ENCODE measurements at places on chromosomes 1 and 21.

DNA sequence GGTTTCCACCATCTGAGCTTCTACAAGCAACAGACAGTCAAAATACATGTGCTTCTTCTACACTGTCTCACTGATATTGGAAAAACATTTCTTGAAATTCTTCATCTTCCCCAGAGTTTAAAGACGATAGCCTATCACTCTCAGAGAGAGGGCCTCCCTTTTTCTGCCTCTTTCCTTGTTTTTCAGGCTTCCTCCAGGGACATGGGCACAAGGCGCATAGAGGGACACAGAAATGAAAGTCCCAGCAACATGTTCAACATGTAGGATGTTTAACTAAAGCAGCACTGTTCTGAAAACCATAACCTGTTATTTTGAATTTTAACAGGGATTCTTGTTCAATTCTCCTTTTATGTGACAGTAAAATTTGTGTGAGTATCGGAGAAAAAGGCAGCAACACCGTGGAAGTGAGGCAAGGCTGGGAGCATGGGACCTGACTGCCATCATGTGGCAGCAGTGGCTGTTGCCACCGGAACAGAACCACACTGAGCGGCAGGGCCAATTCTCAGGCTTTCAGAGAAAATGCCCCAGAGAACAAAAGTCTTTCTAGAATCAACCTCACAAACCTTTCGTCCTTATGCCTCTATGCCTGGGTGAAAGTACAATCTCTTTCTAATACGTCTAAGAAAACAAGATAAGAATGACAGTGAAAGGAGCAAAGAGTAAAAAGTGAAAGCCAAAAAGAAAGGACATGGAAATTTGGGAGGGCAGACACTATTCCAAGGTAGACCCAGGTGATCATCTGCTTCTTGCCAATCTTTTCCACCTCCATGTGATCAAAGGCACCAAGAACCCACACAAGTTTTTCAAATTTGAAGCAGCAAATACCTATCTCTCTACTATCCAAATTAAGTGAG is 54.5 kb downstream of the PCNX2 start:
- peak; percentile 31 for DNase-seq

DNA sequence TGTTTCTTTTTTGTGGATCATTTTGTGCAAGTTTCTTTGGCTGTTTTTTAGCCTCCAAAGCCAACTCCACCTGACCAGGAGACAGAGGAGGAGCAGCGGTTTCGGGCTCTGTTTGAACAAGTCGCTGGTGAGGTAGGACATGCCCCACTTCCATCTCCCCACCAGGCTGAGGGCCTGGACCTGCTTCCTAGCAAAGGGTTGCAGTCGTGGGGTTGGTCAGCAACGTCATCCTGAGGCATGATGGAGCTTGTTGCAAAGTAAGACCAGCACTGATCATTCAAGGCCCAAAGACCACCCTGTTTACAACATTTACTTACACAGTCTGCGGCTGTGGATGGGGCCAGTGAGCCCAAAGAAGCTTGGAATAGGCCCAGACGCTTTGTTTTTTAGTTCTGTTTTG is 40.3 kb downstream of the CAPN9 start:
- no peak for DNase-seq

DNA sequence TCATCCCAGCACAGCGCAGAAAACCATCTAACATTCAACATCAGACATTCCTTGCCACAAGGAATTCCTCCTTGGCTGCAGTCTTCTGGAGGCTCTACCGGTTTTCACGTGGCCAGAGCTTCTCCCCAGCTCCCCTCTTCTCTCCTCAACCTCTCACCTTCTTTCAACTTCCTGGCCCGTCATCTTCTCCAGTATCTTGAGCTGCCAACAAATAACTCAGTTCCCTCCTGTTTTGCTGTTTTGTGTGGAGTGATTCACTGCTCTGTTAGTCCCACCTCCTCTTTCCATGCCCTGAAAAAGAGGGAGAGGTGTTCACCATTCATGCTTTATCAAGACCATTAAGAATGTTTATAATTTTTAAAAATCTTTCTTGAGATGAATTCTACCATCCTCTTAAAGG is 32.6 kb downstream of the PIGM start:
- DNase-seq, result no peak

DNA sequence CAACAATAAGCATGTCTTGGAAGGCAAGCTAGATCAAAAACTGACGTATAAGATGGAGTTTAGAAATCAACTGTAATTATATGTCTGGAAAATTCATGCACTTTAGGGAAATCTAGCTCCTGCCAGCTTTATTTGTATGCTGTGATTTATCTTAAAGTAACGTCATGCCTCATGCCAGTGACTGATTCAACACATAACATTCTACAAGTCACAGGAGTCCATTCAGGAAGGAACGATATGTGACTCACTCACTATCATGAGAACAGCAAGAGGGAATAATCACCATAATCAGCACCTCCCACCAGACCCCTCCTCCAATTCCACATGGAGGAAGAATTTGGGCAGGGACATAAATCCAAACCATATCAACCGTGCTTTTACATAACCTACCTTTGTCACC is 682.4 kb upstream of the ADAMTS5 start:
- DNase-seq, result no peak

DNA sequence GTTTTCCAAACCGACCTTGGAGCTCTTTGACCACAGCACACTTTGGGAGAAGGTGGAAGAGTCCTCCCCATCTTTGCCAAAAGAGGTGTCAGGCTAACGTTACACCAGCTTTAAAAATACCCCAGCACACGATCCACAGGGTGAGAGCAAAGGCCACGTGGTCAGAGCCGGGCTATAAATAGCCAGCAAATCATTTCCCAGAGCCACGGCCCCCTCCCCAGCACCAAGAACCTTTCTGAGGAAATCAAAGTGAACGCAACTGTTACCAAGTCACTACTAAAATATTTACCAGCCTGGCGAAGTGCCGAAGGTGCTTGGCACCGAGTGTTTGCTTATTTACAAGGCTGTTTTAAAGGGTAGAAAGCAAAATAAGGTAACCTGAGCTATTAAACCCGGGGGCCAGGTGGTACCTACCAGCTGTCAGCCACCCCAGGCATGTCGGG is 72.4 kb downstream of the CASZ1 start:
- DNase-seq, result peak; percentile 82

DNA sequence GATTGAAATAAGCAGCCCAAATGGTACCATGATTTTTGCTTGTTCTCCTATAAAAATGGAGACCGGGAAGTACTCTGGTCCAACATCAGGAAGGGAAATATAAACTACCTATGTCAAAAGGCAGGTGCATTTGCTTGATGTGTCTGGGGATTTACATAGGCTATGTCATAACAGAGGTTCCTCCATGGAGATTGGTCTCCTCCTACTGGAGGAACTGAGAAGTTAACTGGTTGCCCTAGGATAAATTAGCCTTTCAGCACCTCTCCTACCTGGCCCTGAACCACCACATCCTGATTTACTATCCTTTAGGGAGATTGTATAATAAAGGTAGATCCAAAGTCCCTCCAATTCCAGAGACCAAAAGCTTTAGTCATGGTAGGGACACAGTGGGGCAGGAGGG is 1109.3 kb upstream of the B3GALT2 start:
- peak; percentile 29 for DNase-seq

- DNase-seq, result no peak
These were observed 240.6 kb downstream of the NCAM2 start for GRCh38 chr21:21238629-21239400.

GRCh38 chr1:108947871-108948525 is 15.3 kb downstream of the CLCC1 start:
- DNase-seq, result no peak

GRCh38 chr1:234001817-234002216 is 97.3 kb downstream of the SLC35F3 start:
- DNase-seq, result no peak

GRCh38 chr1:78370779-78371482 is 119.8 kb upstream of the PTGFR start:
- DNase-seq, result no peak

DNA sequence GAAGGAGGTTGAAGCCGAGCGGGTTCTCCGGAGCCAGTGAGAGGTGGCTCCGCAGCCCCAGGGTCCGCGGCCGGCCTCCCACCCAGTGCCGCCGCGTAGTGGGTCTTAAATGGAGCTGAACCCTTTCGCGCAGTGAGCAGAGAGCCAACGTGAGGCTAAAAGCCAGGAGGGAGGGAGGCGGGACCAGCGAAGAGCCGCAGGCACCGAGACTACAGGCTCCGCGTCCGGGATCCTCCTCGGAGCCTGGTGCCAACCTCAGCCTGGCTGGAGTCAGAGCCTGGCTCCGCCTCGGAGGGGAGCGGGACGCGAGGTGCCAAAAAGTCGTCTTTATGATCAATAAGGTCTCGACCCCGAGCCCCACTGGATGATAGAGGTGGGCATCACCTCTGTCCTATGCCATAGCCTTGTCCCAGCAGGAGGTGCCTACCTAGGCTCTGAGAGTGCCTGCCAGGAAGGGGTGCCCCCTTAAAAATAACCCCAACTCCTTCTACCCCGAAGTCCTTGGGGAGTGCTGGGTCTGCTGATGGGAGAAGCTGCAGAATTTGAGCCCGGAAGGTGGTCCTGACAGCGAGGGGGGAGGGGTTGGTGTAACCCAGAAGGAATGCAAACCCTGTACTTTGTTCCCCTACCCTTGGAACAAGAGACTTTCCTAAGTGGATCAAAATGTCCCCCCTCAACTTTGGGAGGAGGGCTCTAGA is 1.6 kb downstream of the IGSF21 start:
- DNase-seq, result peak; percentile 40

DNA sequence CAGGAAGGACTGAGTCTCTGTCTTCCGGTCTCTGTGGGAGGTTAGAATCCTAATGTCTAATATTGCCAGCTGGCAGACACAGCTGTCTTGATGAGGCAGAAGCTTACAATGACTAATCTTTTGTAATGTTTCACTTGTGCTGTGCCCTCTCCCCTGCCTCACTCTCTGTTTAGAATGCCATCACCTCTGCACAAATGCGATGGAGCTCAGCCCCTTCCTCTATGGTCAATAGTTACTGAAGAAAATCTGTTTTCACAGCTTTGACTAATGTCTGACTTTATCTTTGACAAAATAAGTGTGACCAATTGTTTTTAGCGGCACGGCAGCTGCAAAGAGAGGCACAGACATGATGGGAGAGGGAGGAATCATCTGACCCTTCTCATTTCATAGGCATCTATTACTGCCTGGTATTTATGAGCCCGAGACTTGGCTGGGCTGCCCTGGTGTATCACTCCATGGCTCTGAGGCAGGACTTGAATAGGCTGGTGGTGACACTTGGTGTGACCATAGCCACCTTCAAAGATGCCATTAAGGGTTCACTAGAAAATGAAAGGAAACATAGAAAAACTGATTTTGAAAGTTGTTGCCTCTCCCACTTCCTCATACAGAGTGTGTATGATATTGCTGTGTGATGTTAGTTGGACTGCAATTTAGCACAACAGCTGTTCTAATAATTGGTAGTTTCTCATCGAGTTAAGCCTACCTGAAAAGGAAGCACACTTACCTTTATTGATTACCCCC is 163.2 kb upstream of the NBPF11 start:
- no peak for DNase-seq

DNA sequence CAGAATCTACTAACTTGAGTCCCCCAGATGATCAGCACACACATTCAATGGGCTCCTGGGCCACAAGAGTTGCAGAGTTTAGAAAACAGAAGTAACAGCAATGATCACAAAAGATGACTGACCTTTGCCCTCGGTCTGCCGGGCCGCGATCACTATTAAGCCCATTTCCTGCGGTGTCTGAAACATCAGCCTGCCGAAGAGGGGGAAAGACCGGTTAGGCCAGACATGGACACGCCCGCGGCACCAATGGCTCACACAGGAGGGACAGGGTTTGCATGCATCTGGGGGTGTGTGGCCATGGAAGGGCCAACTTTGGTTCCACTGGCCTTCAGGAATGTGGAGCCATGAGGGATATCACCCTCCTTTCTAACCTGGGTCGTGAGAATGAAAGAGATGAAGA is 68.2 kb downstream of the SIM2 start:
- no peak for DNase-seq

DNA sequence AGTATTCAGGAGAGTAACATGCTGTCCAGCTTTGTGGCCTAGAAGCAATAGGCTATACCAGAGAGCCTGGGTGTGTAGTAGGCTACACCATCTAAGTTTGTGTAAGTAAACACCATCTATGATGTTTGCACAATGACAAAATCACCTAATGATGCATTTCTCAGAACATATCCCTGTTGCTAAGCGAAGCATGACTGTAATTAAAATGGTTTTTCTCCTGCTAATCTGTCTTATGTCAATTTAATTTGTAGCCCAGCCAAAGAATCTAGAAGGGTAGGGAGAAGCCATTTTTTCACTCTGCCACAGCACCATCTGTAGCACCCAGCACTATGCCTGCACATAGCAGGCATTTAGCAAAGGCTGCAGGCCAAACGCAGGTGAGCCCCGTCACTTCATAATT is 2.0 kb upstream of the TTC24 start:
- DNase-seq, result no peak

GRCh38 chr1:196659471-196659870 is 7.6 kb downstream of the CFH start:
- no peak for DNase-seq

DNA sequence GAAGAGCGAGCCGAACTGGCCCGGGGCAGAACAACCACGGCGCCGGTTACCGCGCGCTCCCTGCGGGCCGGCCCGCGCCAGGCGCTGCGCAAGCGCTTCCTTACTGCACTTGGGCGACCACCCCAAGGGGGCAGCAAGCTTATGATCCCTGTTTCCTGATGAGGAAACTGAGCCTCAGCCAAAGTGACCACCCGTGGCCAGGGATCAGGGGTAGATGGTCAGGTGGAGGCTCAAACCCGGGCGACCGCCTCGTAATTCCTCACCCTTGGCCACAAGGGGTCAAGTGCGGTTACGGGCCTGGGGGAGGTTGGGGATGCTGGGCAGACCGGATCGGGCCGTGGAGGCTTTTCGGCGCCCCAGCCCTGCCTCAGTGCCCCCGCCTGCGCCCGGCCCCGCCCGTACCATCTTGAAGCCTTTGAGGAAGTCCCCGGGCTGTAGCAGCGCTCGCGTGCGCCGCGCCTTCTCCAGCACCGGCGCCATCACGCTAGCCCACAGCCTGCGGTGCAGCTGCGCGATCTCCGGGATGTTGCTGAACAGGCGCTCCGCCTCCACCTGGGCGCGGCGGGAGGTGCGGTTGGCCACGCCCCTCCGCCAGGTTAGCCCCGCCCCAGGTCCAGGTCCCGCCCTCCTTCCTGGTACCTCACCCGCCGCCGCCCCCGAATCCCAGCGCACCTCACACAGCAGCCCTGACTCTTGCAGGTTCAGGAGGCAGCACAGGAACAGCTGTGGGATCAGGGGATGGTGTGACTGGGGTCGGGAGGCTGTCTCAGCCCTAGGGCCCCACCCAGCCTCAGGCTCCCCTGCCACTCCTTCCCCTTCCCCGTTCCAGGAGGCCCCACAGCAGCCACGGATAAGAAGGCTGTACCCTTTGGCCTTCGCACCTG is 5.4 kb upstream of the TNFRSF25 start:
- no peak for DNase-seq

GRCh38 chr1:11559591-11559970 is 80.6 kb downstream of the DISP3 start:
- no peak for DNase-seq

GRCh38 chr1:160567858-160568682 is 11.2 kb downstream of the CD84 start:
- no peak for DNase-seq

GRCh38 chr1:156052862-156053767 is 483 bp downstream of the UBQLN4 start:
- peak; percentile 77 for DNase-seq

- no peak for DNase-seq
These were observed 176.5 kb downstream of the PBX1 start for GRCh38 chr1:164735315-164736052.

- no peak for DNase-seq
These were observed 132.9 kb upstream of the C1orf21 start for GRCh38 chr1:184253921-184254320.

- no peak for DNase-seq
These were observed 3.7 kb downstream of the RSBN1 start for GRCh38 chr1:113808450-113809195.

All from NCI-H1092 (cell line).